ENCODE measurements at places on chromosomes 11 and 22. TPM values are rescaled to one million over a fixed set of nuclear protein-coding genes. Genes with fewer than 3 reads are reported as not detected.

DNA sequence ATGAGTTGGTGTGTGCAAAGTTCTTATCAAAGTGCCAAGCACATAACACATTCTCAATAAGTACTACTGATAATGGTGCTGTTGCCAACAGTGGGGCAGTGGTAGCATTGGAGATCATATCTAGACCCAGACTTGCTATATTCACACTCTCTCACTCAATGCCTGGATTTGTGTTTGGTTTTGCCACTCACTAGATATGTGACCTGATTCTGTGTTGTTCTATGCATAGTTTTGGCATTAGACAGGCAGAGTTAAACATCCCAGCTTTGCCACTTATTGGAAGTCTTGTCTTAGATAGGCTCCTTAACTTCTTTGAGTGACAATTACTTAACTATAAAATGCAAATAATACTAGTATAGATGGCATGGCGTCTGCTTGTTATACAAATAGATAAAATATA is 642.6 kb upstream of the CCDC179 start:
- DNase-seq: no peak

EXPH5 gene
- 3.5 TPM for total RNA-seq

DNA sequence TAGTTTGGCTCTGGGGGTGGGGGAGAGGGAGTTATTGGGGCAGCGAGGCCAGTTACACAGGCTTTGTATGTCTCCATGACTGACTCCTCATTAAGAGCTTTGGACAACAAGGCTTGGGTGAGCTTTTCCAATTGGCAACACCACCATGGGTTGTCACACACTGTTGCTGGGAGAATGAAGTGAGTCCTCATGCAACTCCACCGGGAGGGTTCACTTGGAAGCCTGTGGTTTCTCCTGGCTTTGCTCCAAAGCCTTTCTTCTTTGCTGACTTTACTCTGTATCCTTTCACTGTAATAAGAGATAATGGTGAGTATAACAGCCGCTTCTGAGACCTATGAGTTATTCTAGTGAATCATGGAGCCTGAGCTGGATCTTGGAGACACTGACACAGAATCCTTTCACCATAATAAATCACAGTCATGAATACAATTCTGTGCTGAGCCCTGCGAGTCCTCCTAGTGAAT is 24.9 kb downstream of the EIF3F start:
- no peak for DNase-seq

DNA sequence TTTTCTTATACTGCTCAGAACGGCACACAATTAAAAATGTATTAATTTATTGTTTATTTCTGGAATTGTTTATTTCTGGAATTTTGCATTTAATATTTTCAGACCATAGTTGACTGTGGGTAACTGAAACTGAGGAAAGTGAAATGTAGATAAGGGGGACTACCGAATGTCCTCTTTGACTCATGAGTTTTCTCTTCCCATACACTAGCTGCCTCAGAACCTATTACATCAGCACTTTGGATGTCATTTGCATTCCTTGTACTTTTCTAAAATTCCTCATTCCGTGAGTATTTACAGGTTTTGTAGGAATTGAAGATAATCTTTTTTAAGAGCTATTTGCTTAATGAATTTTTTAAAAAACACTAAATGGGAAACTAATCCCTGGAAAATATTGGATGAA is 29.8 kb downstream of the ZC3H12C start:
- DNase-seq: no peak

DNA sequence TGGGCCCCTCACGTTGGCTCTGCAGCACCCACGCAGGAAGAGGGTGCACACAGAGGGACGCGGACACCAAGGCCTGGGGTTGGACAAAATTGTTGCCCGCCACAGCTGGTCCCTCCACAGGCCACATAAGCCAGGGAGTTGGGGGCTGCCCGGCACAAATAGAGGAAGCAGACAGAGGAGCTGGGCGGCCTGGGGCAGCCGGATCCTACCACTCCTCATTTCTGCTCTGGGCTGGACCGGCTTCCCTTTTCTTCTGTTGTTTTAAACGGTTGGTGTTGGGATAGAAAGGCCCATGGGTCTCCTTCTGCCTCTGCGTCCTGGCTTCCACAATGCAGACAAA is 36.4 kb upstream of the LINC01488 start:
- no peak for DNase-seq

DNA sequence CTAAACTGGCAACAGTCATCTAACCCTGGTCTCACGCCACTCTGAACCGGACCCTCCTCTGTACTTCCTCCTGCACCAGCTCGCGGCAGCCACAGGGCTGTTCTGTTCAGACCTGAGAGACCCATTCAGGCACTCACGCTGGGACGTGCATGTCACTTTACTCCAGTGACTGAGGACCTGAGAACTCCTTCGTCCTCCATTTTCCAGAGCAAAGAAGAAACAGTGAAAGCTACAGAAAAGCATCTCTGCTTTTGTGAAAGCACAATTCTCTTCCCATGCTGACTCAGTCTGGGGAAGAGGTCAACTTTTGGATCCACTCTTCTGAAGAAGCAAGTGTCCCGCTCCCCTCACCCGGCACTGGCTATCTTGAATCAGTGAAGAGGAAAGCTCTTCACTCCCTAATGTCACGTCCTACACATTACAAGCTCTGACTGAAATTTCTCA is 24.5 kb downstream of the PISD start:
- no peak for DNase-seq

SNX32 gene
- total RNA-seq: not detected

DNA sequence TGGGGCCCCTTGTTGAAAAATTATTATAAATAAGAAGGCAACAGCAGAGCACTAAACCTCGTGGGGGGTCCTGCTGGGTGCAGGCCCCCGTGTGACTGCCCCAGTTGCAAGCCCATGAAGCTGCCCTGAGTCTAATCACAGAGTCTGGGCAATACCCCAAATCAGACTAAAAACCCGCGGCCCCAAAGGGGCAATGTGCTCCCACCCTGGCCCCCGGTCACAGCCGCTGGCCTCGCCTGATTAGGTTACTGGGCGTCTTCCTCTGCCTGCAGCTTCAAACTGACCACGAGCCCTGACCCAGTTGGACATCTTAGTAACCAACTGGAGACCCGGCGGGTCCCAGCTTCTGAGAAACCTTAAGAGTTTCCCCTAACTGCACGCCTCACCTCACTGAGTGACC is 1.6 kb downstream of the CXCR5 start:
- no peak for DNase-seq

MUC6 gene
- not detected for total RNA-seq

GRCh38 chr11:19633276-19633675 is 79.4 kb upstream of the NAV2 start:
- DNase-seq: peak; percentile 69

GRCh38 chr22:41038732-41039131 is 53.7 kb upstream of the EP300 start:
- DNase-seq: no peak

OR5B21 gene
- not detected for total RNA-seq

OR8D4 gene
- 0.37 TPM for total RNA-seq

DNA sequence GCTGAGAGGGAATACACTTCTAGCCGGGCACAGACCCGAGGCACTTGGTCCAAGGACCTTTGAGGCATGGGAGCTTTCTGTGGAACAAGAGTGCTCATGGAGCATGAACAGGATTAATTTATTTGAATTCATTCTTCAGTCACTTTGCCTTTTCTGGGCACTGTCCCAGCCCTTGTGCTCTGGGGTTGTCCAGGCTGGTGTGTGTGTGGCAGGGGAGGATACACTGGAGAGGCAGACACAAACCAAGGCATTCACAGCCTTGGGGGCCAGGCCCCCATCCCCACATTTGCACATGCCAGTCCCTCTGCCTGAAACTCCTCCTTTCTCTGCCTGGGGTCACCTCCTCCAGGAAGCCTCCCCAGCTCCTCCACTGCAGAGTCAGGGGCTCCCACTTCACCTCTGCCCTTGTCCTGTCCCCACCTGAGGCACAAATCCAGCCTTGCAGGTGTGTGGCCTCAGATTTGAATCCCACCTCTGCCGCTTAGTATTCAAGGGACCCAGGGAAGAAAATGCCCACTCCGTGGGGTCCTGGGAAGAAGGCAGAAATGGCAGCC is 55.5 kb downstream of the MYO7A start:
- DNase-seq: no peak
